ENCODE measurements at places on chromosomes 7 and 10.
A peak's percentile ranks its signal among the peaks of the same experiment; 100 is the strongest.

- DNase-seq = no peak
Measured at GRCh38 chr10:2119316-2119715, 382.0 kb upstream of the ADARB2 start.

DNA sequence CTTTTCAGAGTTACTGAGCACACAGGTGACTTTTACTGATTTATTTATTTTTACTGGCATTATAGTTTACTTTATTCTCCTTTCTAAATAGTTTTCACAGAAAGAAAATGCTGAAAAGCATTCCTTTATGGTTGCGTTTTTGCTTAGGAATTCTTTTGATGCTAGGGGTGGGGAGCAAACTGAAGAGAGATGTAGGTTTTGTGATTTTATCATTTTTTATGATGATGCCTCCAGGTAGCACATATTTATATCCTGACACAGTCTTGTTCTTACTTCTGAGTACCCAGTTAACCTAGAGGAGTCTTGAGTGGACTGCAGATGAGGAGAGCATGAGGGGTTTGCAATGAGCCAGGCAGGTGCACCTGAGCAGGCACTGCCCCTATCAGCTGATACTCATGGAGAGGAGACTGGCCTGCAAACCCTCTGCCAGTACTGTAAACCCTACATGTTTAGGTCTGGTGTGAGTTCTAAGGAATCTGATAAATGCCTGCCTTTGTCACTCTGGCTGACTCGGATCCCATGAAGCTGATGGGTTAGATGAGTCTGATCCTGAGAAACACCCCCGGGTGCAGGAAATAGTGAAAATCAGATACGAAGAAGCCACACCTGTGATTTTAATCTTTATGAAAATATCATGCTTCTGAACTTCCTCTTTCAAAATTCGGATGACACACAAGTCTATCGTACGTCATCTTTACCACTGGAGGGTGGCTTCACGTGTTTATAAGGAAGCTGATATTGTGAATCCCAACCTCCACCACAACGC, 302.9 kb downstream of the WDR37 start:
- no peak for DNase-seq

- no peak for DNase-seq
Measured at GRCh38 chr10:122495406-122496340, 34.3 kb downstream of the HTRA1 start.

- DNase-seq = no peak
Measured at GRCh38 chr7:99194301-99194700, 13.6 kb downstream of the KPNA7 start.

GRCh38 chr10:120086066-120086465, 193.5 kb downstream of the SEC23IP start:
- DNase-seq = no peak

- DNase-seq = no peak
Measured at GRCh38 chr7:12861070-12861469, 173.6 kb downstream of the ARL4A start.

GRCh38 chr10:71899665-71900412, 48.8 kb upstream of the PSAP start:
- DNase-seq = no peak

GRCh38 chr7:87435546-87435945, 39.9 kb downstream of the ABCB4 start:
- DNase-seq = no peak

DNA sequence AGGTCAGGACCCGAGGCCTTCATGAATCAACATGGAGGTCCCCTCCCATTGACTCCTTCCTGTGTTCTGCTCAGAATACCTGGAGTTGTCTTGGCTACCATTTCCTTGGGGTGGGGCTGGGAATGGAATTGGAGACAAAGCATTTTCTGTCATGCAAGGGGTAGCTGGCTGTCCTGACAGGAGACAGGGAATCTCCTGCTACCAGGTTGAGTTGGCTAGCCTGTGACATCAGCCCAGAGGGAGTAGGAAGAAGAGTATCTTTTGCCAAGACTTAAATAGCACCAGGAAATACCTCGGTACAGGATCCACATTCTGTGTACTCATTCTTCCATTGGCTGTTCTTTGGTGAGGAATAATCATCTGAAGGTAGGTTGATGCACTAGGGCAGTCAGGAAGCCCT, 4.9 kb downstream of the ZDHHC16 start:
- no peak for DNase-seq

DNA sequence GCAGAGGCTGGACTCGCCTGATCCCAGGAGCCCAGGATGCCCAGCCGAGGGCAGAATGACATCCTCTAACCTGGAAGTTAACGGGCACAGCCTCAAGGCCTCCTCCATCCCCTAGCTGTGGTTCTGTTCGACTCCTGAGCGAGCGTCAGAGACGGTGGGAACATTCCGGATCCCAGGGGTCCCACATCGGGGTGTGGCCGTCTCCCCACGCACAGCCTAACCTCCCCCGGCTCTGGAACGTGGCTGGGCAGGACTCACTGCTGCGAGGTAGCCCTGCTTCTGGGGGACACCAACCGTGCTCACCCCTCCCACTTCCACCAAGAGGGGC, 8.4 kb downstream of the FOXL3 start:
- no peak for DNase-seq

- DNase-seq = peak; percentile 44
Measured at GRCh38 chr7:26616235-26616634, 248.2 kb downstream of the SKAP2 start.

- DNase-seq = no peak
Measured at GRCh38 chr7:80896906-80897598, 21.8 kb downstream of the SEMA3C start.

GRCh38 chr10:3969876-3970666, 185.1 kb upstream of the KLF6 start:
- no peak for DNase-seq

- DNase-seq = no peak
Measured at GRCh38 chr7:155398944-155399343, 59.0 kb upstream of the EN2 start.

DNA sequence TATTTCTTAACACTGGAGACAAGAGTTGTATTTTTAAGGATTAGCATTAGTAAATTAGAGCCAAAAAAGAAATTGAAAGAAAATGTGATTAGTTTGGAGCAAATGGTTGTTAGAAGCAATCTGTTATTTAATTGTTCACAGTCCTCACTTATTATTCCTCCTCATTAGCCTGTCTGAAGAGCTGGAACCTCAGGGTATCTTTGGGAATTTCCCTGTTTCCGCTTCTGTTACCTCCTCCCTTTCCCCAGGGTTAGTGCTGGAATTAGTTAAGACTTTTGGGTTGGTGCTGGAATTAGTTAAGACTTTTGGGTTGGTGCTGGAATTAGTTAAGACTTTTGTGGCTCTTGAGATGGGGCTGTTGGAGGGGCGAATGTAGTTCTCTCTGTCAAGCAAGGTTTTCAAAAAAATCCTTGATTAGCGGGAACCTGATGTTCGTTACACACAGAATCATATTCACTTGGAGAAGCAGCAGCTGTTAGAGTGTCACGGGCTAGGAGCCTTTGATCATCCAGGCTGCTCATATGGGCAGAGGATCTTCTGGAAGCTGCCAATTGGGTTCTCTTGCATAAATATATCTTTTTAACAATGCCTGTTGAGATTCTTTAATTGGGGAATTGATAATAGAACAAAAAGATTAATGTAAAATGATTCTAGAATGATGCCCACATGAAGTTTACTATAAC, 251.0 kb upstream of the NPSR1 start:
- DNase-seq = no peak

- DNase-seq = no peak
Measured at GRCh38 chr10:71077143-71077581, 135.2 kb upstream of the UNC5B start.

DNA sequence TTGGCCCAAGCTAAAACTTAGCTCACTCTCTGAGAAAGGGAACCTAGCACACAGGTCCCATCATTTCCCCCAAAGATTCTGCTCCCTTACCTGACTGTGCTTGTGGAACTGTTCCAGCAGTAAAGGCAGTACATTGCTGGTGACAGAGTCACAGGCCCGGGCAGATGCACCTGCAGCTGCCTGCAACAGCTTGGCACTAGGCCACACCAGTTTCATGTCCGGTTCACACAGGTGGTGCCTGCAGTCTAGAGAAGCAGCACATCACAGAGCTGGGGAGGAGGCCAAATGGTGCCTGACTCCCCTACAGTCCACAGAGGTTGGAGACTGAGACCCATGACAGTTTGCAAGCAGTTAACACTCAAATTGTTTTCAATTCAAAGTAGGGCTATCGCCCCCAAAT, 22.2 kb downstream of the ZDHHC16 start:
- DNase-seq = no peak

- no peak for DNase-seq
Measured at GRCh38 chr7:70573071-70573661, 558.8 kb upstream of the GALNT17 start.

All from NCI-H226 (cell line).